CD4-positive, alpha-beta memory T cell (primary cell): ENCODE measurements at places on chromosomes 7 and 10.

GRCh38 chr7:50331564-50332208 is 27.2 kb downstream of the IKZF1 start:
- DNase-seq, result peak; percentile 72

DNA sequence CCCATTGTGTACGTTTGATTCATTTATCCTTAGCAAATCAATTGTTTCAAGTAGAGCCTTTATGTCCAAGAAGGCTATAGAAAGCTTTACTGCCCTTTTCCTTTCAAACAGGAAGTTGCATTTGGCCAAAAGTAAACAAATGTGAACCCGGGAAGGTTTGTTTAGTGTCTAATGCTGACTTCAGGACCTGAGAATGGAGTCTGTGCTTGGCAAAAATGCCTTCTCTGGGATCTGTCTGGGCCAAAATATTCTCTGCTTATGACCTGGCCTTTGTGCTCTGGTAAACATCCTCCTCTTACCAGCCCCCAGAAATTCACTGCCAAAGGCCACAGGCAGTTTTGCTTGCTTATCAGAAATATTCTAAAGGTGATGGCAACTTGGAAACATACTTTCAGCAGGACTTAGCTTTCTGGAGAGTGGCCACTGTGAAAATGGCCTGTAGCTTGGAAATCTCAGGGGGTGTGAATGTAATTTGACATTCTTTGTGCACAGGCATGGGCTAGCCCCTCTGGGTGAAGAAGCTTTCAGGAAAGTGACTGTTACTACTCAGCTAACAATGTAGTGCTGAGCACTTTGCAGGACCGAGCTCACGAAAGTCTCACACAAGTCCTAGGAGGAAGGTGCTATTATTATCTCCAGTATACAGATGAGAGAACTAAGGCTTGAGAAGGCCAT is 199.5 kb downstream of the PTEN start:
- no peak for DNase-seq

GRCh38 chr7:146216396-146217041 is 99.9 kb downstream of the CNTNAP2 start:
- DNase-seq, result no peak

GRCh38 chr10:121049489-121049888 is 198.3 kb downstream of the WDR11 start:
- DNase-seq, result no peak

GRCh38 chr7:53672681-53673080 is 637.2 kb downstream of the POM121L12 start:
- DNase-seq, result no peak

DNA sequence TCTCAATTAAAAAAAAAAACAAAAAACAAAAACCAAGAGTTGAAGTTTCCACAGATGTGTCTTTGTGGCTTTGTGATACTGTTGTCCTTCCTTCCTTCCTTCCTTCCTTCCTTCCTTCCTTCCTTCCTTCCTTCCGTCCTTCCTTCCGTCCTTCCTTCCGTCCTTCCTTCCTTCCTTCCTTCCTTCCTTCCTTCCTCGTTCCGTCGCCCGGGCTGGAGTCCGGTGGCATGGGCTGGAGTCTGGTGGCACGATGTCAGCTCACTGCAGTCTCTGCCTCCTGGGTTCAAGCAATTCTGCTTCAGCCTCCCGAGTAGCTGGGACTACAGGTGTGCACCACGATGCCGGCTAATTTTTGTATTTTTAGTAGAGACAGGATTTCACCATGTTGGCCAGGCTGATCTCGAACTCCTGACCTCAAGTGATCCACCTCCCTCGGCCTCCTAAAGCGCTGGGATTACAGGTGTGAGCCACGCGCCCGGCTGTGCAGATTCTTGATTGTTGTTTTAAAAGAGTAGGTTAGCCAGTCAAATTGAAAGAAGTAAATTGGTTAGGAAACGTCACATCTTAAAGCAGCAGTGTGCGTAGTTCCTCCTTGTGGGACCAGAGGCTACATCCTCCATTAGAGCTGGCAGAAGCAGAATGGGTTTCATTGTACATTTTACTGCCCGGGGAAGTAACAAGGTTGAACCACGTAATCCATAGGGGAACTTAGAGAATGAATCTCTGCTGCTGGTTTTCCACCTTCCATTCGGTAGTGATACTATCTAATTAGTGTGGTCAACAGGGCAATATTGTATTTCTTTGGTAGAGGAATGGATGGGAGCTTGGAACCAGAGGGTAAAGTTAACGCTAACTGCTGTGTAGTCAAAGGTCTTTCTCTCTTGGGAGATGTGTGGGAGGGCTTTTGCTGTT is 20.6 kb downstream of the DNAJB6 start:
- DNase-seq, result no peak

- no peak for DNase-seq
Observed at GRCh38 chr10:14259696-14260566, 70.8 kb downstream of the FRMD4A start.

DNA sequence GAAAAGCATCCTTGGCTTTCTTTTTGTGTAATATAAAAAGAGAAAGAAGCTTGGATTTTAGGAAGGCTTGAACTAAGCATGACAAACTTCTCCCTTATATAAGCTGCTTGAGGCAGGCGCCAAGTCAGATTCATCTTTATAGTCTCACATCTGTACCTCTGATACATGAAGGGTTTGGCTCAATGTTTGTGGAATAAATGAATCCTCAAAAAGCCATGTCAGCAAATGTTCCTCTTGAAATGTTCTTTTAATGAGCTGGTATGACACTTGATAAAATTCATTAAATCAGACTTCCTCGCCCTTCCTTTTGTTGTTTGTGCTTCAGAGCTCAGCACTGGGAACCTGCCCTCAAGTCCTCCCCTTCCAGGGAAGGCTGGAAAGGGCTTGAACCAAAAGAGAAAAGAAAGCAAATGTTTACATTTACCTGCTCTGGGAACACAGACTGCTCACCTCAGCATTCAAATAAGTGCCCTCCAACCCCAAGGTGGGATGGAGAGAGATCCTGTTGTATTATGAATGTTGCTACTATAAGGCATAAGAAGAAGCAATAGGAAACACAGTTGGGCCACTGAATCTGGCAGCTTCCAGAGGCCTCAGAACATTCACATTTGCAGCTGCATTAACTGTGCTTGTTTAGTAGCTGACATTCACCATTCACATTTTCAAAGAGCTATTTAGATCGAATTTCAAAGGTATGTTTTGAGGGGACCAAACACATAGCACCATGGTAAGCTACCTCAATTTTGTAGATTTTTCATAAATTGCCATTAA is 212.6 kb downstream of the CACNA2D1 start:
- no peak for DNase-seq

DNA sequence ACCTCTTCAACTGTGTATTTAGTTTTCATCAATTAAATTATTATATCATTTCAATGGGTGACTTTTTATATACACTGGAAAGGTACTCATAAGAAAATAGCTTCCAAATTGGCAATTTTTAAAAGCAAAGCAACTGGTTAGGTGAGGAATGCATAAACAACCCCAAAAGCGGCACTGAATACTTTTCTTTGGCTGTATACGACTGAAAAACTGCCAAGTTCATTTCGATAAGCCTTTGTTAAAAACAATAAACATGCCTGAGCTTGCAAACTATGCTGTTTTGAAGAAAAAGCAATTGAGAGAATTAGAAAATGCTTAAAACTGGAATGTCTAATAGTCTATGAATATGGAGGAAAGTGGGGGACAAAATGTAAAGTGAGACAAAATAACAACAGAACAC is 2.9 kb downstream of the SLC16A12 start:
- DNase-seq, result no peak

DNA sequence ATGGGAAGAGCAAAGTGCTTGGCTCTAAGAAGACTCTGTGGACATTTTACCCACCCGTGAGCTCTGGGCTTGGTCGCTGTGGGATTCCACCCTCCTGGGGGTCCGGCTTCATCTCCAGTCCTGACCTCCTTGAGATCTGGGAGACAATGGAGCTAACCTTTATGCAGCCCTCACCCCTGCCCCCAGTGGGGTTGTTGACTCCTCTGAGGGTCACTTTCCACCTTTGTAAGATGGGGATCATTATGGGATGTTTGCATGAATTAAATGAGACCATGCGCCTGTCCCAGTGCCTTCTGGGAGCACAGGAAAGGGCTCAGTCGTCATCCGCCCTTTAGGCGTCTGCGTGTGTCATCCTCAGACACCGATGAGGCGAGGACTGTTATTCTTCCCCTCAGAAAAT is 237.2 kb downstream of the SKAP2 start:
- no peak for DNase-seq

GRCh38 chr10:92737484-92737883 is 47.7 kb downstream of the HHEX start:
- DNase-seq, result no peak

GRCh38 chr7:116582806-116583444 is 58.1 kb downstream of the CAV1 start:
- no peak for DNase-seq

- no peak for DNase-seq
Observed at GRCh38 chr7:155724327-155725005, 80.0 kb downstream of the RBM33 start.

DNA sequence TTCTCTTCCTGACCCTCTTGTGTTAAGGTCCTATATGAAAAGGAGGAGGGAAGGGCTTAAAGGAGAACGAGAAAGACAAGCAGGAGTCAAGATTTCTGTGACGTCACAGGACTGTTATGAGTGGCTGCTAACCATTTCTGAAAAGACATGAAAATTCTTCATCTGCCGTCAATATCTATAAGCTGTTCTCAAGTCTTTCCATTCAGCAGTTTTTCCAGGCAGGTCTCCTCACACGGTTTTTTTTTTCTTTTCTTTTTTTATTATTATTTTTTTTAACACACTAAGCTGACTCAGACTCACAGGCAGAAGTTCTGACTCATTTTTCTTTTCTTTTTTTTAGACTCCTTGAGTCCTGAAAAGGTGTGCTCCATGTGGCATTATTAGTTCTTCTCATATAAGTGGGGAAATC is 72.0 kb downstream of the DGKI start:
- DNase-seq, result no peak

GRCh38 chr7:77913977-77914607 is 115.5 kb downstream of the PHTF2 start:
- no peak for DNase-seq
